SK-N-SH (cell line): ENCODE measurements at places on chromosomes 7 and 10.

GRCh38 chr7:21653623-21654022, 110.8 kb downstream of the DNAH11 start:
- no peak for DNase-seq

- no peak for DNase-seq
Observed at GRCh38 chr10:122657729-122658128, 41.9 kb downstream of the C10orf120 start.

DNA sequence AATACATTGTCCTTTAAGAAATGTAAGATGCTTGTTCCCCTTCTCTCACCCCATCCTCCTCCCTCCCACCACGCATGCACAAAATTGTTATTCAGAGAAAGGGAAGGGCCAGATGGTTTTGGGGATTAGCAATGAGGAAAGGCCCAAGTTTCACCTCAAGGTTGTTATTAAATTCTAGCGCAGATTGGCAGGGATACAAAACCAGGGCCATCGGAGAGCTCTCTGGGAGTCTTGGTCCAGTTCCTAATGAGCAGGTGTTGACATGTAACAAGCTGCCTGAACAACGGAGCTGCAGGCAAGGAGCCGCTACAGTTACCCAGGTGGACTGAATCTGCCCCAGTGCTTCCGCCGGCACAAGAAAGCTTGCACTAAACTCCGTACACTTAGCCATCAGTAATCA, 9.7 kb upstream of the ANK3 start:
- no peak for DNase-seq

DNA sequence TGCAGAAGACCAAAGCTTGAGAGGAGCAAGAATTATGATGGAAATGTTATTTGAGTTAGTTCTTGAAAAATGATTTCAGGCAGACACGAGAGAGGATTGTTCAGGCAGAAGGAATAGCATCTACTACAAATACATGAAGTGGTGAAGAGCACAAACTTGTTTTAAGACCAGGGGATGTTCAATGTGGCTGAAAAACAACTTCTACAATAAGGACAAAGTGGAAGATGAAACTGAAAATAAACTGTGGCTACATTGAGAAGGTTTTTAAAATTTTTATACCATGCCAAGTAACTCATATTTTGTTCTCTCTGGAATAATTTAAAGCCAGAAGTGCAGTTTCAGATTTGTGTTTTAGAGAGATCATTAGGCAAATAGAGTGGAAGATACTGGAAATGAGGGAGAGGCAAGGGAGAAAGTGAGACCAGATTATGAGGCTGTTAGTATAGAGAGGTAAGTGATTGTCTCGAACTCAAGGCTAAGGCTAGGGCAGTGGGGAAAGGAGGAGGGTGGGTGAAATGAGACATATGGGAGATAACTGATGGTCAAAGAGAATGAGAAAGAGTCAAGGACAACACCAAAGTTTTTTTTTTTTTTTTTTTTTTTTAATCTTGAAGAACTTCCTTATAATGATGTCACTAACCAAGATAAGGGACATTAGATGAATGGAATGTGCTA, 115.4 kb downstream of the MDFIC start:
- DNase-seq, result no peak

DNA sequence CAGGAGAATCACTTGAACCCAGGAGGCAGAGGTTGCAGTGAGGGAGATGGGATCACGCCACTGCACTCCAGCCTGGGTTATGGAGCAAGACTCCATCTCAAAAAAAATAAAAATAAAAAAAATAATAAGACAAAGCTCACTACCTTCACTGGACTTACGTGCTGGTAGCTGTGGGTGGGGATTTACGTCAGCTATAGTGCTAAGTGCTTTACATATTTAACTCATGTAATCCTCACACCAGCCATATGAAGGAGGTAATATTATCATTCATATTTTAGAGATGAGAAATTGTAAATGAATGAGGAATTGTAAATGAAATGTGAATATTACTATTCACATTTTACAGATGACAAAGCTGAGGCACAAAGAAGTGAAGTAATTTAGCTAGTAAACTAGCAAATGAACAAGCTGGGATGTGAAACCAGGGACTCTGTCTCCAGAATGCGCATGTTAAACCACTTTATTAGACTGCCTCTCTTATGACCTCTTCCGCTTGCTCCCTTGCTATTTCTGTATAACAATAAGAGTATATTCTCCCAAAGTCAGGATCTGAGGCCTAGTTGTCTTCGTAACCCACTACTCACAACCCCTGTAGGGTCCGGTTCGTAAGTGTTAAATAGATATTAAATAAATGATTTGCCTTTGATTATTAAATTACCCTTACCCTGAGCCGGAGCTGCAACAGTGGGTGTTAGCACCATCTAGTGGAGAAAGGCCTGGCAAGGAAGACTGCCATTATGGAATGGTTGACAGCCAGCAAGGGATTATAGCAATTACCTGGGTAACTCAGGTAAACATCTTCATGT, 70.2 kb downstream of the HTR7 start:
- peak; percentile 36 for DNase-seq

DNA sequence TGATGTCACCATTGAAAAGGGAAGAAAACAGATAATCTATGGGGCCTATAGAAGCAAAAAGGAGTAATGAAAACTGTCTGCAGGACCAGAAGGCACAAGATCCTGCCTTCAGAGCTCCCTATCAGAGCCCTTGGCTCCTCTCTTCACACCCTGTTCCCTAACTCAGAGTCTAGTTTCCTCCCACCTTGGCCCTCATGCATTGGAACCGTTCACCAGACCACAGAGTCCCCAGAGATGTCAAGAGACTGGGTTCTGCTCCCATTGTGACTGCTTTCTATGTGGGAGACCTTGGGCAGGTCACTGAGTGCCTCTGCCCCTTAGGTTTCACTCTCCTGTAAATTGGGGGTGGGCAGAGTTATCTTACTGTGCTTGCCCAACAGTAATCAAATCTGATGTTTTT, 80.1 kb upstream of the RPA3 start:
- peak; percentile 33 for DNase-seq

DNA sequence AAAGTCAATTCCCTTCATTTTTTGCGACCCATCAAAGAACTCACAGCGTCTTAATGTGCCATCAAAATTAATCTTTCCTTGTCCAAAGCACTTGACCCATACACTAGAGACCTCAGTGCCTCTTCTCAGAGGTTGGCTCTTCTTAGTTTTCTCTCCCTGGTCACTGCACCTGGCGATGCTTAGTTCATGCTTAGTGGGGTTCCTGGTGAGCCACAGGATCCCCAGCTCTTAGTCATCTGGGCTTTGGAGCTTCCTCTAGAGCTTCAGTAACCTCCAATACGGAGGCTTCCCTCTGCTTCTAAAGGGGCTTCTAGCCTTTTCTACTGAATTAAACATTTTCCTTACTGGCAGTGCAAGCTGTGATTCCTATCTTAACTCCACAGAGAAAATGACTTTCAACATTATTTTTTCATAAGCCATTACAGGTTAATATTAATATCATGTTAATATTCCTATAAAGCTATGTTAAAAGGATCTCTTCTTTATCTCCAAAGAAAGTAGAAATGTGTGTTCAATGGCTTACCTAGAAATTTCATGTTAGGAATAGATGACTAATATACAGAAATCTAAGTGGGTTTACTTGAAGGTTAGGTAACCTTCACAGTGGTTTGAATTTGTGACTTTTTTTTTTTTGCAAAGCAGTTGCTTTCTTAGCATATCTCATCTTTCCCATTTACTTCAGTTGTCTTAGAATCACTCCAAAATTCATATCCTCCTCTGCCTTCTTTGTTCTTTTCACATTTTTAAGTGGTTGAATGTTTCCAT, 295.2 kb downstream of the CAMK1D start:
- no peak for DNase-seq
